ENCODE measurements at places on chromosomes 6 and 20. TPM values are rescaled to one million over a fixed set of nuclear protein-coding genes. Genes with fewer than 3 reads are reported as not detected.

GRCh38 chr6:1702580-1703051, 92.9 kb downstream of the FOXC1 start:
- DNase-seq, result no peak

- DNase-seq, result no peak
These were observed 148.0 kb upstream of the PLN start for GRCh38 chr6:118400098-118400497.

- DNase-seq, result no peak
These were observed 75.8 kb downstream of the PERP start for GRCh38 chr6:138031417-138031816.

GRCh38 chr20:57770852-57771720, 61.3 kb upstream of the PMEPA1 start:
- DNase-seq, result no peak

The MUC22 gene
- not detected for total RNA-seq

The GMPR gene
- total RNA-seq, result 3.9 TPM

- DNase-seq, result no peak
These were observed 3.7 kb downstream of the RPS6KA2 start for GRCh38 chr6:166623318-166623717.

The ZBP1 gene
- total RNA-seq, result 0.09 TPM

GRCh38 chr6:162942866-162943265, 215.1 kb downstream of the PACRG start:
- no peak for DNase-seq

- no peak for DNase-seq
These were observed 18.4 kb downstream of the SAMD3 start for GRCh38 chr6:130204322-130204721.

The ANKEF1 gene
- total RNA-seq, result 3.5 TPM

DNA sequence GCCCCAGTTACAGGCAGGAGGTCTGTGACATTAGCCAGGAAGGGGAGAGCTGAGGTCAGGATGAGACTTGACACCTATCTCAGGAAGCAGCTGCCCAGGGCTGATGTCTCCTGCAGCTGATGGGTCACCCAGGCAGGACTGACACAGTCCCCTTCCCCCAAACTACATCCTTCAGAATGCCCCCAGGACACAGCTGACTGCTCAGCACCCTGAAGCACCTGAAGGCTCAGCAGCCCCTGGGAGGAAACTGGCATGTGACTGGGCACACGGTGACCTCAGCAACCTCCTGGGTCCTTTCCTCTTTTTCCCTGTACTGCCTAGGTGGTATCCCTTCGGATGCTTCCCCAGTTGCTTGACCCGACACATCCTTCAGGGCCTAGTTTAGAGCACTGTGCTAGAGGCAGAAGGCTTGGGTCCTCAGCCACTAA, 1.9 kb downstream of the SDC4 start:
- no peak for DNase-seq

- DNase-seq, result no peak
These were observed 246.1 kb downstream of the RIMS1 start for GRCh38 chr6:72132427-72132826.

DNA sequence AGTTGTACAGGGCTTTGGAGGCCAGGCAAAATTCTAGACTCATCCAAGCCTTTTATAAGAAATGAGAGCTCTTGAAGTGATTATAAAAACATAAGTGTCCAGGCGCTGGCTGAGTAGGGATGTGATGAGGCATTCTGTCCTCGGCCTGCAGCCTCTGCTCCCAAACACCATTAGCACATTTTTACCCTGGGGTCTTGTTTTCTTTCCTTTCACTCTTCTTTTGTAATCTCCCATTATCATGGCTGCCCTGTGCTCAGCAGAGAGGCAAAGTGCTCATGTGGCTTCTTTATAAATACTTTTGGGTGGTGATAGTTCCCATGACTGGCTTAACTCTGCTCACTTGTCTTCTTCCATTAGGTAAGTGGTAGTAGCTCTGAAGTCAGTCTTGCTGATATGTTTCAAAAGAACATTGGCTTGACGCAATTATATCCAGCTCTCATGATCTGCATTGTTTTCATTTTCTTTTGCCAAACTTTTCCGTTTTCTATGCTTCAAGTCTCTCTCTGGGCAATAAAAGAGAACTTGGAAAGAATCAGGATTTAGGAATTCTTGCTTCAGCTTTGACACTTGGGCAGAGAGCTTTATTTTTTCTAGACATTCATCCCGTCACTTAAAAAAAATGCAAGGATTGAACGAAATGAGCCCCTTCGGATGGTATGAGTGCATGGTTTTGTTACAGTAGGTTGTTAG, 61.1 kb downstream of the CAP2 start:
- no peak for DNase-seq

The SAMD3 gene
- 26.0 TPM for total RNA-seq

The KCNQ2 gene
- total RNA-seq, result 116 TPM

DNA sequence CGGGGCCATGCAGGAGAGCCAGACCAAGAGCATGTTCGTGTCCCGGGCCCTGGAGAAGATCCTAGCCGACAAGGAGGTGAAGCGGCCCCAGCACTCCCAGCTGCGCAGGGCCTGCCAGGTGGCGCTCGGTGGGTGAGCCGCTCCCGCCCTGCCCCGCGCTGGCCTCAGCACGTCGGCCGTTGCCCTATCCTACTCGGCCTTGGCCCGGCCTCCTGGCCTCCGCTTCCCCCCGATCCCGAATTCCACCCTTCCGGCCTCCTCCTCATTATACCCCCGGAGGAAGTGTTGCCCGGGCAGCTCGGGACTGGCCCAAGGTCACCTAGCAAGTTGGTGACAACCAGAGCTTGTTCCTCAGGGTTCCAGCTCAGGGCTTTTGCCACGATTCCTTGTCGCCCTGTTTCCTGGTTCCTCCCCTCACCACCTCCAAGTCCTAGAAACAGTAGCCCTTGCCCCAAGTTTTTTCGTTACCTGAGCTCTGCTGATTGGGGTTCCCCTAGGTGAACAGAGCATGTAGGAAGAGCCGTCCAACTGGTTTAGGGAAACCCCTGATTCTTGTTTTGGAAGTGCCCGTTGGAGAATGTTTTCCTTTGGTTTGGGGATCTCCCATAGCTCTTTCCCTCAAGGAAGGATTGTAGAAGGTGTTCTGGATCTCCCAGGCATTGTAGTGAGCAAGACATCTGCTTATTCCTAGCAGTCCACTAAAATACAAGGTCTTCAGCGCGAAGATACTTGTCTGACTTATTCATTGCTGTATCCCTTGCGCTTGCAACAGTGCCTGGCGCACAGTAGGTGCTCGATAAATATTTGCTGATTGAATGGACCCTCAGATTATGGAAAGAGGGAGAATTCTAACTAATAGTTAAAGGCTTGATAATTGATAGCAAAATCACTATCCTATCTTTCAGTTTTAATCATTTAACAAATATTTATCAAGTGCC, 641 bp downstream of the ARFGEF2 start:
- no peak for DNase-seq

DNA sequence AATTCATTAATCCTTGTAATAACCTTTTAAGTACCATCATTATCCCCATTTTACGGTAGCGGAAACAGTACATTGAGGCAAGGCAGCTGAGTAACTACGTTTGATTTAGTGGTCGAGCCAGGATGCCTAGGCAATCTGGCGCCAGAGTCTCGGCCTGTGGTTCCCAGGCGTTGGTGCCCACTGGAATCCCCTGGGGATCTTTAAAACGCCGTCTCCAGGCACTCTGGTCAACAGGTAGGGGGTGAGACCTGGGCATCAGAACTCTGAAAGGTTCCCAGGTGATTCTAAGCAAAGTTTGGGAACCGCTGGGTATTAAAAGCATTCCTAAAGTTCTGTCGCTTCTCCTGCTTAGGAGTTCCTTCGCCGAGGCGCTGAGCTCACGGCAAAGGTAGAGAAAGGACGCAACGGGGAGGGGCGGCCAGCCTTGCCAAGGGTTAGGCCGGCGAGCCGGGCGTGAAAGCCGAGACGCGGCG, 939 bp downstream of the DTNBP1 start:
- DNase-seq, result no peak

- no peak for DNase-seq
These were observed 77.5 kb downstream of the FKBP5 start for GRCh38 chr6:35611240-35611639.

DNA sequence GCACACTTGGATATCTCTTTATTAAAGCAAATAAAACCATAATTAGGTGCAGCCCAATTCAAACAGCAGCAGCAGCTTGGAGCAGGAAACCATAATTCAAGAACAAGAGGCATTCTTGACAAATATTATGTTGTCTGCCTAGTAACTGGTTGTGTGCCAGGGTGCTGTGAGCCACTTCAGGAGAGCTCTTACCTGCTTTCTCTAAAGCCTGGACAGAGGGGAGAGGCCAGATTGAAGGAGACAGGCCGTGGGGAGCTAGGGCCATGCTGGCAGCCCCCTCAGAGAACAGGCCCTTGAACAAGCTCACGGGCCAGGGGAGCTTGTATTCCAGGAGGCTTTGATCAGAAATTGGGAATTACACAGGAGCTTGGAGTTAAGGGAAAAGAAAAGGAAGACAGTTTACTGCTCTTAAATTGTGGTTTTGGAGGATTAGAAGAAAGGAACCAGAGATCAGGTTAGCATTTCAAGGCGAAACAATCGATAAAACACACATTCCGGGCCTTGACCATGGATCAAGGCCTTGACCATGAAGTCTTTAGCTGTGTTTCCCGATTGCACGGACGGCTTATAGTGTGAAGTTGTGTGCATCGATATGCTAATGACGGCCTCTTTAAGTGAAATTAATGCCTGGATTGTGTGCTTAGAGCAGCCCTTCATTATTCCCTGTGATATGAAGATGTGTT, 69.8 kb upstream of the NKX2-2 start:
- DNase-seq, result no peak

DNA sequence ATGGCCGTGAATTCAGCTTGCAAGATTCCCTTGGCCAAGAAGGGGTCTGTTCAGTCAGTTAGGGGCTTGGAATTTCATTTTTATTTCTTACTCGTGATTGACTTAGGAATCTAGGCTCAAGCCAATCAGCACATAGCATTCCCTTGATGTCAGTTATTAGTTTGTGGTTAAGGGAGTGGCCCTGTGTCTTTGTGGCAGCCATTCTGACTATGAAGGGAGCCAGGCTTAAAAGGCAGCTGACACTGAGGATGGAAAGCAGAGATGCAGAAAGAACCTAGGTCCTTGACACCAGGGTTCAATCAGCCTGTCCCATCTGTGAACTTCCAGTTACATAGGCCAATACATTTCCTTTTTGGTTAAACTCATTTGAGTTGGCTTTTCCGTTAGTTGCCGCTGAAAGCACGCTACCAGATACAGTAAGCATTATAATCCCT, 48.1 kb downstream of the MCUR1 start:
- DNase-seq, result no peak

The MAFB gene
- total RNA-seq, result 4.0 TPM

The DEFB121 gene
- total RNA-seq, result not detected

The CRISP2 gene
- total RNA-seq, result 0.54 TPM

Data from cerebellum (tissue), 4 donors.